ENCODE measurements at places on chromosomes 1 and 21. TPM values are rescaled to one million over a fixed set of nuclear protein-coding genes. Genes with fewer than 3 reads are reported as not detected.

The INSRR gene
- not detected for total RNA-seq

The LCE2C gene
- total RNA-seq: not detected

The SMPDL3B gene
- 0.09 TPM for total RNA-seq

The ZNF326 gene
- 11.2 TPM for total RNA-seq

The GPR137B gene
- 6.8 TPM for total RNA-seq

The PRKAA2 gene
- total RNA-seq: 0.16 TPM

The IL19 gene
- total RNA-seq: not detected

The CRP gene
- total RNA-seq: not detected

The SLC1A7 gene
- 3.8 TPM for total RNA-seq

The SEMA4A gene
- total RNA-seq: 1.4 TPM

The PTAFR gene
- 0.65 TPM for total RNA-seq

The GPR52 gene
- 2.9 TPM for total RNA-seq

The HMCN1 gene
- 106 TPM for total RNA-seq

The ANKRD34A gene
- total RNA-seq: 0.99 TPM

All from fibroblast of the aortic adventitia (primary cell).